ENCODE measurements at places on chromosomes 7 and 10. TPM values are rescaled to one million over a fixed set of nuclear protein-coding genes. Genes with fewer than 3 reads are reported as not detected.

The BAIAP2L1 gene
- 11.0 TPM for total RNA-seq

The PIP gene
- 1,201 TPM for total RNA-seq

GRCh38 chr10:77501152-77501845, 136.3 kb downstream of the KCNMA1 start:
- H3K27me3 ChIP-seq: no peaks in the 10 kb centered on the region
- no peaks in the 10 kb centered on the region for H3K36me3 ChIP-seq
- no peak overlapping the region for H3K4me3 ChIP-seq
- H3K27ac ChIP-seq: no peak overlapping the region
- H3K4me1 ChIP-seq: no peaks in the 10 kb centered on the region

GRCh38 chr10:70267161-70267933, 16.5 kb downstream of the NPFFR1 start:
- H3K36me3 ChIP-seq: no peaks in the 10 kb centered on the region
- peak; percentile 22 for DNase-seq
- peak overlapping the region; percentile 66 for H3K27ac ChIP-seq
- H3K4me1 ChIP-seq: no peaks in the 10 kb centered on the region
- no peaks in the 10 kb centered on the region for H3K27me3 ChIP-seq
- no peak overlapping the region for H3K4me3 ChIP-seq

DNA sequence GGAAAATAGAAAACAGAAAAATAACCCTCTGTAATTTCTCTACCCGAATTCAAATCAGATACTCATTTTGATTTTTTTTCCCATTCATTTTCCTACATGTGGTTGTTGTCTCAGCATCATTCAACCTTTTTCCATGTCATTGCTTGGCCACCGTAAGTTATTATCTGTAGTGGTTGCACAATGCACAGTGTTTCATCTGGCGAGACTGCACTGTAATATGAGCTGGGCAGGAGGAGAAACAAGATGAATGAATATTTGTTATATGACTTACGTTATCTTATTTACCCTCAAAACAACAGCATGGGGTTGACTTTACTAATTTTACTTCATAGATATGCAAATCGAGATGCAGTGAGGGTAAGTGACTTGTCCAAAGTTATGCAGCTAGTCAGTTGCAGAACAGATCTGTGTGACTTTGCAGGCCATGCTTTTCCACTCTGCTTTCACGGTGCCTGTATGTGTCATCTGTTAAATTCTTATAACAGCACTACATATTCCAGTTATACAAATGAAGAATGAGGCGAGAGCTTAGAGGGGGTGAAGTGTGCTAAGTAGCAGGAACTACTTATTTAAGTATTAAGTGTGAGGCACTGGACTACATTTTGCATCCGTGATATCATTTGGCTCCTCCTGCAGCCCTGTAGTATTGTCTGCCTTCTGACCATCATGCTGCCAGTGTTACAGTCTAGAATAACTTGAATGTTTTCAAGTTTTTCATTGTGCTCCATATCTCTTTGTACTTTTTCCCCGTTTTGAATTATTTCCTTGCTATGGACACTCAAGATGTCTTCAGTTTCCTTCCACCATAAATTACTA, 56.7 kb downstream of the ZMYND11 start:
- no peak overlapping the region for H3K4me3 ChIP-seq
- H3K27me3 ChIP-seq: no peaks in the 10 kb centered on the region
- H3K36me3 ChIP-seq: no peaks in the 10 kb centered on the region
- DNase-seq: no peak
- no peak overlapping the region for H3K27ac ChIP-seq
- H3K4me1 ChIP-seq: no peaks in the 10 kb centered on the region

Measured in breast epithelium (tissue), 4 donors.